Brain pericyte (primary cell): ENCODE measurements at places on chromosomes 4 and X.

DNA sequence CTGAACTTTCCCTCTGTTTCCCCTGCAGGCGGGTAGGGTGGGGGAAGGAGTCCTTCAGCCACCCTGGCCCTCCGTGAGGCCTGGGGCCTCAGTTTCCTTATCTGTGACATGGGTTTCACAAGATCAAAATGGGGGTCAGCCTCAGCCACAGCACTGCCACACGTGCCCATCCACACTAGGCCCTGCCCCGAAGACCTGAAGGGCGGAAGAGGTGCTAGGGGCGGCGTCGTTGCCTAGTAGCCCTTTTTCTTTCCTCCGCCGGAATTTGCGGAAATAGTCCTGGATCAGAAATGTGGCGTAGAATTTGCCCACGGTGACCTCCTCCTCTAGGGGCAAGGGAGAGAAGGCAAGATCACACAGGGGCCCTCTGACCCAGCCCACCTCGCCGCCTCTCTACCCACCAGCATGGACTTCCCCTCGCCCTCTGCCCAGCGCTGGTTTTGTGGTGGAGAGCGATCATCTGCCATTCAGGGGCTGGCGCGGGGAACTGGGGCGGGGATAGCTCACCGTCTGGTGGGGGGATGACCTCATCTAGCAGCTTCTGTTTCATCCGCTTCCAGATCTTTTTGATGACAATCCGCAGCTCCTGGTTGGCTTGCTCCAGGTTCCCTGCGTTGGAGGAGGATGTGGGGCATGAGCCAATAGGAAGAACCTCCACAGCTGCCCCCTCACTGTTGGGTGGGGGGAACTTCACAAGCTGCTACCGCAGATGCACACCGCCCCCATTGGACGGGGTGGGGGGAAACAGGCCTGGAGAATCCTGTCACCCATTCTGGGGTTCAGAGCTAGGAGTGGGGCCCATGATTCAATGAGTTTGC lies 9.7 kb upstream of the SYP start:
- no peak for DNase-seq

- no peak for DNase-seq
Measured at GRCh38 chr4:118821590-118822293, 14.2 kb downstream of the SEC24D start.

GRCh38 chr4:52932591-52933470 lies 70.7 kb downstream of the RASL11B start:
- peak; percentile 85 for DNase-seq

DNA sequence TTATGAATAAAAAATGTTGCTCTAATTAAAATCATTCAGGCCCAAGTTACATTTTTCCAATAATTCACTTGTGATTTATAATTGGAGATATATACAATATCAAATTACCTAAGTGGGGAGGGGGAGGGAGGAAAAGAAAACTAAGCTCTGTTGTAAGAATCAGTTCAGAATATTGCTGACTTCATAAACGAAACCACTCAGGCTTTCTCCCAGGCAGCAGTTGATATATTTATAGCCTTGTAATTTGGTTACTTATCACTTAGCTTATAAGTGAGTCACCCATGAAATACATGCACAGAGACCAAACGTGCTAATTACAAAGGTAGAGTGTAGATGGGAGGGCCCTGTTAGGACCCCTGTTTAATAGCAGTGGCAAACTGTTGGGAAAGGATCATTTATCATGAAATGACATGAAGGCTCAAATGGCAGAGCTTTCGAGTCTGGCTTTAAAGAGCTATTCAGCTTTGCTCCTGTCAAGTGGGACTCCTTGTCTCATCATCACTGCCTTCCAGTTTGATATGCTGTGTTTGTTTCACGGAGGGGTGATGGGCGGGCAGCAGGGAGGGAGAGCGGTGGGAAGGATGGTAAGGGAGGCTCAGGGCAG lies 105.6 kb upstream of the PGRMC2 start:
- no peak for DNase-seq

DNA sequence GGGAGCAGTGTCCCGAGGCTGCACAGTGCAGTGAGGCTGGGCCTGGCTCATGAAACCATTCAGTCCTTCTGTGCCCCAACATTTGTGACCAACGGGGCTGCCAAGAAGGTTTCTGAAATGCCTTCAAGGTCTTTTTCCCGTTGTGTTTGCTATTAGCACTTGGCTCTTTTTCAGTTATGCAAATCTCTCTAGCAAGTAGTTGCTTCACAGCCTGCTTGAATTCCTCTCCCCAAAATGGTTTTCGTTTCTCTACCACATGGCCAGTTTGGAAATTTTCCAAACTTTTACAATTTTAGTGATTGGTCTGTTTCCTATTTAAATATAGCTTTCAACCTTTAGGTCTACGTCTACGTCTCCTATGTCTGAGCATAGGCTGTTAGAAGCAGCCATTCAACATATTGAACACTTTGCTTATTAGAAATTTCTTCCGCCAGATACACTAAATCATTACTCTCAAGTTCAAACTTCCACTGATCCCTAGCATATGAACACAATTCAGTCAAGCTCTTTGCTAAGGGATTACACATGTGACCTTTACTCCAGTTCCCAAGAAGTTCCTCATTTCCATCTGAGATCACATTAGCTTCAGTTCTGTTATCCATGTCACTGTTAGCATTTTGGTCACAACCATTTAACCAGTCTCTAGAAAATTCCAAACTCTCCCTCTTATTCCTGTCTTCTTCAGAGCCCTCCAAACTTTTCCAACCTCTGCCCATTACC lies 901.8 kb downstream of the GLUD2 start:
- no peak for DNase-seq

DNA sequence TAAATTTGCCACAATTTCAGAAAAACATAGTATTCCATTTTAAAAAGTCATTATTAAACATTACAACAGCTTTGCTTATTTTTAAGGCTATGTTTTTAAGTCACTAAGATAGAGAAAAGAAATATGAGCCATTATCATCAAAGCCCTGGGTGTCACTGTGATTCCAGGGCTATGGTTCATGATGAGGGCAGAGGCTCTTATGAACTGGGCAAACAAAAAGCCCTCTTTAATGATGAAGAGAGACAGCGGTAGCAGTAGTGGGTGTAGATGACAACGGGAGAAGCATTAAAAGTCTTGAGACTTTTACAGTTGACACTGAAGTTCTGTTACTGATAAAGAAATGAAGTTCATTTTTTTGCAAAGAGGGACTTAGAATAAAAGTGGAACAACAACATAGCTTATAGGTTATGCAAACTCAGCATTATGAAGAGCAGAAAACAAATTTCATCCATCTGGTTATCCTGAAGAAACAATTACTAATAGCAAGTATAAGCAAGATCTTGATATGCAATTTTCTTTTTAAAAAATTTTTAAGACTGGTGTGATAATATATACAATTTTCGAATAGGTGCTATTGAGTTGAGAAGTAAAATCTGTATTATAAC lies 202.7 kb upstream of the ETNPPL start:
- DNase-seq = no peak

DNA sequence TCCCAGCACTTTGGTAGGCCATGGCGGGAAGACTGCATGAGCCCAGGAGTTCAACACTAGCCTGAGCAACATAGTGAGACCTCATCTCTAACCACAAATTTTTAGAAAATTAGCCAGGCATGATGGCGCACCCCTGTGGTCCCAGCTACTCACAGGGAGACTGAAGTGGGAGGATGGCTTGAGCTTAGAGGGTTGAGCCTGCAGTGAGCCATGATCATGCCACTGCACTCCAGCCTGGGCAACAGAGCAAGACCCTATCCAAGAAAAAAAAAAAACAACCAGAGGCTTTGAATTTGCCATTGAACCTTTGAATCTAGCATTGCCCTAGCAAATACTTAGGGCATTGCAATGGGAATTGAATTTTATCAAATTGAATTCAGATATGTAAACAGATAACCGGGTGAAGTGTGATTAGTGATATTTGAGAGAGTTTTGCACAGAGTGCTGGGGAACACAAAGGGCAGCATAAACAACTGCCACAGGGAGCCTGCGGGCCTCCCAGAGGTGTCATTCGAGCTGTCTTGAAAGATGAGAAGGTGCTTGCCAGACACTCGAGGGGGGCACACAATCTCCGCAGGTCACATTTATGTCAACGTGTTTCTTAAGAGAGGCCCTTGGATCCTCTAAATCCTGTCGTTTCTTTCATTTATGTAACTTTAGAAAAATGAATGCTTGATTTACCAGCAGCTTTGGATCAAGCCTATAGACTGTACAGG lies 200.3 kb downstream of the AASDH start:
- DNase-seq = no peak

- DNase-seq = no peak
Measured at GRCh38 chr4:70687392-70687791, 940 bp upstream of the UTP3 start.

GRCh38 chr4:17480210-17480927 lies 31.5 kb downstream of the QDPR start:
- DNase-seq = no peak

GRCh38 chrX:73876911-73877310 lies 313.9 kb downstream of the CHIC1 start:
- DNase-seq = no peak

DNA sequence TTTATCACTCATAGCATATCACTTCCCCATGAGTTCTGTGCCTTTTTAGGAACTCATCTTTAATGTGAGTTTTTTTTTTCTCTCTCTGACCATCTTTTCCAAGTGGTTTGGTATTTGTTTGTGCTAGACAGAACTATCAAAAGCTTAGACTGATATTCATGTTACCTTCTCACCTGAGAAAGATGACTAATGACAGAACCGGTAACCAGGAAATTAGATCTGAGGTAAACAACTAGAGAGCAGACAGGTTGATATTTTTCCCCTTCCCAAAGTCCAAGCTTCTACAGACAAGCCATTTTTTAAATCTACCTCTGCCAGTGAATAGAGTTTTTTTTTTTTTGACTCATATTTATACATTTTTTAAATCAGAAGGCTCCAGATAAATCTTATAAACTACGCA lies 17.0 kb upstream of the SRD5A3 start:
- no peak for DNase-seq

DNA sequence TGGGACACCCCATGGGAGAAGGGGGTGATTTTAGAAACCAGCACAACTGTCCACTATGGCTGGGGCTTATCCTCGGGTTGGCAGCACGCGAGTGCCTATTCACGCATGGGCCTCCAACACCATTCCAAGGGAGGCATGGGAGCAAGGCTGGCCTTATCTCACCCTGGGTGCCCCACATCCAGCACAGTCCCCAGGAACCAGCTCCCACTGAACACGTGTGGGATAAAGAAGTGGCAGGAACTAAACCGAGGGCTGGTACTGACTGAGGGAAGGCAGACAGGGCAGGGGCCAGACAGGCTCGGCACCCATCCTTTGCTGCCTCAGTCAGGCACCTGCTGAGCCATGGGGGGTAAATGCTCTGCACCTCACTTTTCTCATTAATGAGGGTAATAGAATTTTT lies 43.7 kb upstream of the GPR78 start:
- DNase-seq = no peak
